ENCODE measurements at places on chromosomes 3 and 15.
A peak's percentile ranks its signal among the peaks of the same experiment; 100 is the strongest.

DNA sequence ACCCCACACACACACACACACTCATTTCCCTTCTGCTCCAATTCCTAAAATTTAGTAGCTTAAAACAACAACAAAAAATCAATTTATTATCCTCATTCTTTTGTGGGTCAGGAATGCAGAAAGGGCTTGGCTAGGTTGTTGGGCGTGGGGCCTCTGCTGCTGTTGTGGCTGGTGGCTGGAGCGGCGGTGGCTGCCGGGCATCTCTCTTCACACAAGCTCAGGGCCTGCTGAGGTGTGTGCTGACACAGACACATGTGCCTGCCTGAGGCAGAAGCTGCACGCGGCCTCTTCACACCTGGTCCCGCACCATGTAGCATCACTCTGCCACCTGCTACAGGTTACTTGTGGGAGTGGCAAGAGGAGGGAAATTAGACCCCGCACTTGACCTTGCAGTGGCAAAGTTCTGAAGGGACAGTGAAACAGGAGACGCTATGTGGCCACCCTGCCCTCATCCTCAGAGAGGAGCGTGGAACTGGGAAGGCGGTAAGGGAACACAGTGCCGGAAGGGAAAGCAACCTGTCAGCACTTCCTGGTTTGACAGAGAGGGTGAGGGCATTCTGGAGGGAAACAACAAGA is 64.0 kb upstream of the PRR20G start:
- DNase-seq = no peak

DNA sequence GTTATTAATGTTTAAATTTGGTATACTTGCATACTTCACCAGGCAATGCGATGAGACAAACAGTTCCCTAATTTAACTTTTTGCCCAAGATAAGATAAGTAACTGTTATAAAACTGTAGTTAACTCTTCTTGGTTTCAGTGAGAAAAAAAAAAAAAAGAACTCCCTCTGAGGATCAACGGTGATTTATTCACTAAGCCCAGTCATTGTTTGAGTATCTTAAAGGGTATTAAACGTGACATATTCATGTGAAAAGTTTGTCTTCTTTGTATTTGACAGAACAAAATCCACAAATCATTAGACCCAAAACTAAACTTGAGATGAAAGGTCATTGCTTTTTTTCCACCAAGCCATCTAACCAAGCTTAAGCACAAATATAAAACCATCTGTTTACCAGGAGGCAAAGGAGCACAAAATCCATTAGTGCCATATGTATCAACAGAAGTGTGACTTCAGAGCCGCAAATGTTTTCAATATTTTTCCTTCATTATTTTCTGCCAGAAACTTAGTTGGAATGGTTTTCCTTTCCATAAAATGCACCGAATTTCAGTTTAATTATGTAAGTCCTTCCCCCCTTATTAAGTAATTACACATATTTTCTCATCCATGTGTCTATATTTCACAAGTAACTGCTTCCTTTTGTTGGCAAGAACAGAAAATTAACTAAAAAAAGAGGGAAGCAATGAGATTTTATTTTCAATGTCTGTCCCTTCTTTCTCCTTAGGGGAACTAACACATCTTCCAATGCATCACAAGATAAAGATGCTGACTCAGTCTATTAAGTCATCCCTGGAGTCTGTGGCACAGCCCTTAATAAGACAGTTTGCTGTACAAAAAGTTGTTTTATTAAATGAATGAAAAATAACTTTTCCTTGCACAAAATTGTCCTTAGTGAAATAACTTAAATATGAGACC is 92.2 kb upstream of the RAP2B start:
- peak; percentile 58 for DNase-seq

GRCh38 chr3:148863297-148863696 is 1.8 kb upstream of the CPA3 start:
- DNase-seq = no peak

- DNase-seq = no peak
Measured at GRCh38 chr15:38208779-38209178, 43.9 kb upstream of the SPRED1 start.

GRCh38 chr15:95327661-95328060 is 1002.8 kb upstream of the NR2F2 start:
- DNase-seq = no peak

DNA sequence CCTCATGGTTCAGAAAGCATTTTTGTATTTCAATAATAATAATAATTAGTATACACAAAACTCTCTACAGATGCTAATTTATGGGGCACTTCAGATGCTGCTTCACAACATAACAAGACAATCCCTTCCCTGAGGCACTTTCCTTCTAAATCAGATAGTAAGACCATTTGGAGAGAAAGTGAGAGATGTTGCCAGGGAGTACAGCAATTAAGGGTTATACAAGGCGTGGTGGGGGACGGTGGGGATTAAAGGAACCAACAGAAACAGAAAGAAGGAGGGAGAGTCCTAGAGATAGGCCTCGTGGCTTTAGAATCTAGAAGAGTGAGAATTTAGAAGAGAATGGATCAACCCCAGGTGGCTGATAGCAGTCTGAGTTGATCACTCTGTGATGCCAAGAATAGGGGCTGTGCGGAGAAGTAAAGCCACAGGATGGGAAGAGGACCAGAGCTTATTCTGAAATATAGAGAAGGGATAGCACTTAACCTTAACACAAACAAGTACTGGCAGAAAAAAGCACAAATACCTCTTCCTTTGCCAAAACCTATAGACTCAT is 76.9 kb downstream of the ETFA start:
- DNase-seq = no peak

DNA sequence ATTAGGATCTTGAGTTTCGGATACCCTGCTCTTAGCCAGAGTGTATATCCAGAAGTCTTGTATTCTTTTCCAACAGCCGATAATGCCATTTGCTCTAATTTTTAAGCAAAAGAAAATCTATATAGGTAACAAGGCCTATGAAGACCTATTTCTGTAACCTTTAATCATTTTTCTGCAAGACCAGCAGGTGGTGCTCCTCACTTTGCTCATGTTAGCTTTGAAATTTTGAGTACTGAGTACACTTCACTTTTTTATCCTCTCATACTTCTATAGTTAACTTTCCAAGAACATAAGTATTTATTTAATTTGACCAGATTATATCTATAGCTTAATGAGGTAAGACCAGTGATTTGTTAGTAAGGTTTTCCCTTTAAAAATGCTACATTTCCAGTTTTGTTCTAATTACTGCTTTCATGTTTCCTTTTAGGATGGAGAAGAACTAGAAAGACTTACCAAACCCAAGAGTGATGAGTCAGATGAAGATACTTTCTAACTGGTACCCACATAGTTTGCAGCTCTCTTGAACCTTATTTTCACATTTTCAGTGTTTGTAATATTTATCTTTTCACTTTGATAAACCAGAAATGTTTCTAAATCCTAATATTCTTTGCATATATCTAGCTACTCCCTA is 20.5 kb downstream of the SLC35A5 start:
- no peak for DNase-seq

DNA sequence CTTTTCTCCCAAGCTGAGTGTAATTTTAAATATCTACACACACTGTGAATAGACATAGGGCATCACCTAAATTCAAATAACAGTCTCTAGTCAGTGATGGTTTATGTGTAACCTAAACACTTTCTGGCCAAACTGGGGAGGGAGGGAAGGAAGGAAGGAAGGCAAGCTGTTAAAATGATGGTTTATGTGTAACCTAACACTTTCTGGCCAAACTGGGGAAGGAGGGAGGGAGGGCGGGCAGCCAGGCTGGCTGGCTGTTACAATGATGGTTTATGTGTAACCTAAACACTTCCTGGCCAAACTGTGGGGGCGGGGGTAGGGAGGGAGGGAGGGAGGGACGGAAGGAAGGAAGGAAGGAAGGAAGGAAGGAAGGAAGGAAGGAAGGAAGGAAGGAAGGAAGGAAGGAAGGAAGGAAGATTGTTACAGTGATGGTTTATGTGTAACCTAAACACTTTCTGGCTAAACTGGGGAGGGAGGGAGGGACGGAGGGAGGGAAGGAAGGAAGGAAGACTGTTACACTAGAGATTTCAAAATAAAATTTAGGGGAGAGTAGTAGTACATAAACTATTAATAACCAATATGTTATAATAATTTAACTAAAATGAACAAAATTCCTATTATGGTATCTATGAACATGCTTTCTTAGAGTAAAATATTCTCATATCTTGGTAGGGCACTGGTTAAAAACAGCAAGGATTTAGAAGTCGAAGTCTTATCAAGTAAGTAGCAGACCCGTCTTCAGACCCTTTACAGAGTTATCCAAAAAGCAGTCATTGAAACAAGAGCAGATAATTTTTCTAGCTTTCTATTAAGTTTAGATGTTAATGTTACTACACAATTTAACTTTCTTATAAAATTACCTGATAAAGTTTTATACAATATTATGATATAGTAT is 148.1 kb downstream of the LMLN start:
- no peak for DNase-seq

- no peak for DNase-seq
Measured at GRCh38 chr3:36744763-36745162, 19.6 kb downstream of the DCLK3 start.

GRCh38 chr15:68367992-68368391 is 64.0 kb downstream of the ITGA11 start:
- no peak for DNase-seq

- no peak for DNase-seq
Measured at GRCh38 chr3:59056706-59057105, 6.9 kb upstream of the CFAP20DC start.

DNA sequence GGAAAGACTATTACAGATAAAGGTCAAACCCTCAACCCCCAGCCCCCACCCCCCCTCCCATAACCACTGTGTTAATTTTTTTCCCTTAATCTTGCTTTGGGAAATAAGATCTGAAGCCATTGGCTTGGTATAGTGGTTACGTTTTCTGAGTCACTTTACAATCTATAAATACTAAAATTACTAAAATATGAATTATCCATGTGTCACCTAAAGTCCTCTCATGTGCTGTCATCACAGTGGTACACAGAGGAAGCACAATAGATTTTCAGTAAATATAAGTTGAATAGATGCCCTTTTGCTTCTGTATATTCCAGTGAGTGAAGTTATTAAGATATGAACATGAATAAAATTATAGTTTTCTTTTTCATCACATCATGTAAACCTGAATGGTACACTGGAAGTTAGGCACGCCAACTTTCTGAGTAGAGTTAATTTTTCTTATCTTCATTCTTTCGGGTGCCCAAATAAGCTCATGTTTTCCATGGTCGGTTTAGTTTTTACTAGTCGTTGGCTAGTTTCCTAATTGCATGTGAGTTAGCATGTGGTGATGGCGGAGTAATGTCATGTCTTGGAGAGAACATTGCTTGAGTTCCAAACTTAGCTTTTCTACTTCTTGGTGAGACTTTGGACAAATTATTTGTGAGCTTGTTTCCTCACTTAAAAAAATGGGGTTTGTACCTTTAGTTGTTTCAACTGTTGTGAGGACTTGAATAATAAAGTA is 11.5 kb downstream of the PPP4R2 start:
- DNase-seq = no peak

DNA sequence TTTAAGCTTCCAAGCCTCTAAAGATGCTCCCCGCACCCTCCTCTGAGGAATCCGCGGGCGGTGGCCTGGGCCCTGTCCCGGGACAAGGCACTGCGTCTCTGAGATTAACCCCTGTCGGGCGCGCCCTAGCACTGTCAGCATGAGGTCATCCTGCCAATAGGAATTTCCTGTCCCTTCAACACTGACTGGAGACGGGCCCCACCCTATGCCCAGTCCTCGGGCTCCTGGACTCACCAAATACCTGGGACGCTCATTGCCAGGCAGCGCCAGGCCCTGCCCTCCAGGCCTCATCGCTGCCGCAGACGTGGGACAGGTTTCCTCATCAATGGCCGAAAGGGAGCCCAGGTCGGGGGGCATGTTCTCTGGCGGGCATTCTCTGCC is 67.6 kb upstream of the SH3GL3 start:
- peak; percentile 62 for DNase-seq

DNA sequence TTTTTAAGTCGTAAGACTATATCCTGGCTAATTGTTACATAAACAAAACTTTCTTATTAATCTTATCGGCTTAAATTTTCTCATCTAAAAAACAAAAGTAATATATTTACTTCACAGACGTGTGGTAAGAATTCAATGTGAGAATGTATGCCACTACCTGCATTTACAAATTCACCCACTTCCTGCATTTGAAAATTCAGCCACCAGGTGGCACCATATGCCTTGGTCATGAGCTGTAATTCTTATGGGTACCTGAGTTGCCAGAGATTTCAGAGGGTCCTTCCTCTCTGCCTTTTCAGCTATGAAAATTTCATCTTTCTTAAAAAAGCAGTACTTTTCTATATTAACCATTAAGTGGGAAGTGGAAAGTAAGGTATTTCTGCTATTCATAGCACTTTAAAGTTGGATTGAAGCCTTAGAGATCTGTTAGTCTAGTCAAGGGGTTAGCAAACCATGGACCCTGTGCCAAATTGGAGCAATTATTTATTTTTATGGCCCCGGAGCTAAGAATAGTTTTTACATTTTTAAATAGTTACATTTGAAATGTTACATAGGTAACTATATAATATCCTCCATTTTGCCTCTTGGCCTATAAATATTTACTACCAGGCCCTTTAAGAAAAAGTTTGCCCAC is 127.8 kb downstream of the HCN4 start:
- DNase-seq = peak; percentile 37

DNA sequence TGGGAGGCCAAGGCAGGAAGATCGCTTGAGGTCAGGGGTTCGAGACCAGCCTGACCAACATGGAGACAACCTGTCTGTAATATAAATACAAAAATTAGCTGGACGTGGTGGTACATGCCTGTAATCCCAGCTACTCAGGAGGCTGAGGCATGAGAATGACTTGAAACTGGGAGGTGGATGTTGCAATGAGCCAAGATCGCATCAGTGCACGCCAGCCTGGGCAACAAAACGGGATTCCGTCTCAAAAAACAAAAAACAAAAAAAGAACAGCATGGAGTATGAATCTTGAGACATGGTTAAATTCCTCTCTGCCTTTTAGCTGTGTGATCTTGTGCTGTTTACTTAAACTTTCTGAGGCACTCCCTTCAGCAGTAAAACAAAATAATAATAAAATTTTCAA is 244.9 kb downstream of the FGF12 start:
- no peak for DNase-seq

DNA sequence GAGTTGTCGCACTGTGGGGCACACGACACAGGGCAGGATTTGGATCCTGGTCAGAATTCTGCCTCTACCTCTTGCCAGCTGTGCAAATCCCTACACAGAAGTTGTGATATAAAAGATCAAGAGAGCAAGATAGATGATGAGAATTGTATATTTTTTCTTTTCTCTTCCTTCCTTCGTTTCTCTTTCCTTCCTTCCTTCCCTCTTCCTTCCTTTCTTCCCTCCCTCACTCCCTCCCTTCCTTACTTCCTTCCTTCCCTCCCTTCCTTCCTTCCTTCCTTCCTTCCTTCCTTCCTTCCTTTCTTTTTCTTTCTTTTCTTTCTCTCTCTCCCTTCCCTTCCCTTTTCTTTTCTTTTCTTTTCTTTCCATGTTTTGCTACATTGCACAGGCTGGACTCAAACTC is 12.0 kb upstream of the AHSG start:
- DNase-seq = no peak

GRCh38 chr3:40470701-40471100 is 6.2 kb upstream of the ZNF619 start:
- no peak for DNase-seq

- DNase-seq = no peak
Measured at GRCh38 chr15:32825219-32825618, 107.4 kb downstream of the GREM1 start.

GRCh38 chr3:65979162-65979561 is 59.6 kb downstream of the MAGI1 start:
- peak; percentile 67 for DNase-seq

- no peak for DNase-seq
Measured at GRCh38 chr3:51708216-51708845, 1.5 kb downstream of the GRM2 start.

- no peak for DNase-seq
Measured at GRCh38 chr3:156456771-156457224, 98.1 kb downstream of the SSR3 start.
